ENCODE measurements at places on chromosomes 7 and 10.

GRCh38 chr7:55411844-55412243 is 46.7 kb downstream of the LANCL2 start:
- DNase-seq = no peak

- no peak for DNase-seq
Observed at GRCh38 chr7:38825721-38826440, 83.1 kb downstream of the VPS41 start.

- peak; percentile 19 for DNase-seq
Observed at GRCh38 chr10:74419958-74420375, 268.9 kb downstream of the ADK start.

DNA sequence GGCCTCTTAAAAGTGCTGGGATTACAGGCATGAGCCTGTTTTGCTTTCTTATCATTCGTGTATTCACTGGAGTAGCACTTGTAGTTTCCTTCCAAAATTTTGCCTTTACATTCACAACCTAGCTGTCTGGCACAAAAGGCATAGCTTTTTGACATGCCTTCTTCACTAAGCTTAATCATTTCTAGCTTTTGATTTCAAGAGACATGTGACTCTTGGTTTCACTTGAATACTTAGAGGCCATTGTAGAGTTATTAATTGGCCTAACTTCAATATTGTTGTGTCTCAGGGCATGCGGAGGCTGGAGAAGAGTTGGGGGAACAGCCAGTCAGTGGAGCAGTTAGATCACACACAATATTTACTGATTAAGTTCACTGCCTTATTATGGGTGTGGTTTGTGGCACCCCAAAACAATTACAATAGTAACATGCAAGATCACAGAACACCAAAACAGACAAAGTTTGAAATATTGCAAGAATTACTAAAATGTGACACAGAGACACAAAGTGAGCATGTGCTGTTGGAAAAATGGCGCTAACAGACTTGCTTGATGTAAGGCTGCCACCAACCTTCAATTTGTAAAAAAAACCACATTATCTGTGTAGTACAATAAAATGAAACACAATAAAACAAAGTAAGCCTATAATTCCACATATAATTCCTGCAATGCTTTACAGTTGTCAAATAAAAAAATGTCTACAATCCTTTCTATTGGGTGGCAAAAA is 43.1 kb downstream of the BRAF start:
- DNase-seq = no peak

- DNase-seq = no peak
Observed at GRCh38 chr10:75363431-75363830, 38.1 kb downstream of the ZNF503 start.

- DNase-seq = no peak
Observed at GRCh38 chr7:128003787-128004186, 27.4 kb downstream of the LRRC4 start.

DNA sequence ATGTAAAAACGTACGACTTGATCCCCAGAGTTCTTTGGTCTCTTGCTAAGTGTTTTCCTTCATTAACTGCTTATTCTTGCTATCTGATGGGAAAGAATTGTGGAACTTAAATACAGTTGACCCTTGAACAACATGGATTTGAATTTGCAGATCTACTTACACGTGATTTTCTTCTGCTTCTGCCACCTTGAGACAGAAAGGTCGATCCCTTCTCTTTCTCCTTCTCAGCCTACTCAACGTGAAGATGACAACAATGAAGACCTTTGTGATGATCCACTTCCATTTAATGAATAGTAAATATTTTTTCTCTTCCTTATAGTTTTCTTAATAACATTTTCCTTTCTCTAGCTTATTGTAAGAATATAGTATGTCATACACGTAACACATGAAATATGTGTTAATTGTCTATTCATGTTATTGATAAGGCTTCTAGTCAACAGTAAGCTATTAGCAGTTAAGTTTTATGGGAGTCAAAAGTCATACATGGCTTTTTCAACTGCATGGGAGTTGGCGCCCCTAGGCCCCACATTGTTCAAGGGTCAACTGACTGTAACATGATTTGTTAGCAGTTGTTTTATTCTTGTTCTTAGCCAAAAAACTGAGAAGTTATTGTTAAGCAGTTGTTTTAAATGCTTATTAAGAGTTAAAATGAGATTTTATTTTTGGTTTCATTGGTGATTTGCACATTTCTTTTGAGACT is 11.2 kb downstream of the MKLN1 start:
- no peak for DNase-seq

DNA sequence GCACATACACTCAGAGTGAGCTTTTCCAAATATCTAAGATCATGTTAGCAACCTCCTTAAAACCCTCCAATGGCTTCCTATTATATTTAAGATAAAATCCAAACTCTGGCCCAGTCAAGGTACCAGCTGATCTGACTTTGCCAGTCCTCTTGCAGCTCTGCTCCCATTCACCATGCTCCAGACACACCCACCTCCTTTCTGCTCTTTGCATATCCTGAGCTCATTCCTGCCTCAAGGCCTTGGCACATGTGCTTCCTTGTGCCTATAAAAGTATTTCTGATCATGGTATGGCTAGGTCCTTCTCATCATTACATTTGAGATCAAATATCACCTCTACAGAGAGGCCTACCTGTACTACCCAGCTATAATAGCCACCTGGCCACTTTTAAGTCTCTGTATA is 27.5 kb downstream of the XPNPEP1 start:
- DNase-seq = no peak

DNA sequence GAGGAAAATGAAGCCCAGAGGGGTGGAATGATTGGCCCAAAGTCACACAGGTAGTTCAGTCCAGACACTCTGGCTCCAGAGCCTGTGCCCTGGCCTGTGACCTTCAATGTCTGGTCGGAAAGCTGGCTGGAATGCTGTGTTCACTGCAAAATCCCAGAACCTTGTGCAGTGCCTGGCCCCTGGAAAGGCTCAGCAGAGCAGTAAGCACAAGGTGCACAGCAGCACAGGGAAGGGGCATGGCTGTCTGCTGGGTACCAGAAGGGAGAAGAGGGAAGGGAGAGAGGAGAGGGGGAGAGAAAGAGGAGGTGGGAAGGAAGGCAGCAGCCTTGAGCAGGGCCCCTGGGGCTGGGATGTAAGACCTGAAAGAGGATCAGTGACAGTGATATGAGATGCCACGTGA is 28.4 kb upstream of the C10orf71 start:
- DNase-seq = no peak

DNA sequence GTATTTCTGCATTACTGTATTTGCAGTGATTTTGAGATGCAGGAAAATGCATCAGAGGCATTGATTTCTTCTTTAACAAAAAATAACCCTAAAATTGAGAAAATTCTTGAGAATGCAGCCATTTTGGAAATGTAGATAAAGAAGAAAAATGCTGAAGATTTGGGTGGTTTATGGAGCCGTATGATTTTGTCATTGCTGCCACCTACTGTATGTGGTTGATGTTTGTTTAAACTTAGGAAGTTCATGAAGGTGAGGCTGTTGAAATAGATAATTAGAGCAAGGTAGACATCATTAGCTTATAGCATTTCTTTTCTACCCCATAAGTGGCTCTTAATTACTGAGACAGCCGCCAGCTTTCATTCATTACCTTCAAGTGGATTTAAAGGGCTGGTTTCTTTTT is 92.1 kb upstream of the SAMD8 start:
- DNase-seq = no peak

- DNase-seq = no peak
Observed at GRCh38 chr7:108805808-108806397, 236.2 kb downstream of the DNAJB9 start.

GRCh38 chr10:59877191-59877671 is 29.1 kb downstream of the CCDC6 start:
- no peak for DNase-seq

- no peak for DNase-seq
Observed at GRCh38 chr10:1199897-1200721, 143.9 kb downstream of the WDR37 start.

- DNase-seq = no peak
Observed at GRCh38 chr10:100713859-100714565, 31.4 kb upstream of the PAX2 start.

- DNase-seq = no peak
Observed at GRCh38 chr7:138819625-138820024, 21.6 kb upstream of the ATP6V0A4 start.

DNA sequence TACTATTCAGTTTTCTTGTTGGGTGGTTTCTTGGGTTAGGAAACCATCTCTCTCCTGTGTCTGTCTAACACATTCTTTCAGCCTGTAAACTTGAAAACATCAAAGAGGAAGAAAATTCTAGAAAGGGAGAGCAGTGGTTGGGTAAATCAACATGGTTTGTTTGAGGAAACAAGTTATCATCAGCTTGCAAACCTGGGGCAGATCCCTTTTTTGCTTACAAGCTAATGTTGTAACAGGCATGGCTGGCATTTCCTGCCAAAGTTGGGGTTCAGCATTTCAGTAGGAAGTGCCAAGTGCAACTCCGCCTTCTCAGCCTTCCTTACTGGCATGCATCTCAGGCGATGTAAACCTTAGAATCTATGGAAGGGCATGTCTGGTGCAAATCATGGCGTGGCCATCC is 112.6 kb downstream of the EEPD1 start:
- DNase-seq = no peak

DNA sequence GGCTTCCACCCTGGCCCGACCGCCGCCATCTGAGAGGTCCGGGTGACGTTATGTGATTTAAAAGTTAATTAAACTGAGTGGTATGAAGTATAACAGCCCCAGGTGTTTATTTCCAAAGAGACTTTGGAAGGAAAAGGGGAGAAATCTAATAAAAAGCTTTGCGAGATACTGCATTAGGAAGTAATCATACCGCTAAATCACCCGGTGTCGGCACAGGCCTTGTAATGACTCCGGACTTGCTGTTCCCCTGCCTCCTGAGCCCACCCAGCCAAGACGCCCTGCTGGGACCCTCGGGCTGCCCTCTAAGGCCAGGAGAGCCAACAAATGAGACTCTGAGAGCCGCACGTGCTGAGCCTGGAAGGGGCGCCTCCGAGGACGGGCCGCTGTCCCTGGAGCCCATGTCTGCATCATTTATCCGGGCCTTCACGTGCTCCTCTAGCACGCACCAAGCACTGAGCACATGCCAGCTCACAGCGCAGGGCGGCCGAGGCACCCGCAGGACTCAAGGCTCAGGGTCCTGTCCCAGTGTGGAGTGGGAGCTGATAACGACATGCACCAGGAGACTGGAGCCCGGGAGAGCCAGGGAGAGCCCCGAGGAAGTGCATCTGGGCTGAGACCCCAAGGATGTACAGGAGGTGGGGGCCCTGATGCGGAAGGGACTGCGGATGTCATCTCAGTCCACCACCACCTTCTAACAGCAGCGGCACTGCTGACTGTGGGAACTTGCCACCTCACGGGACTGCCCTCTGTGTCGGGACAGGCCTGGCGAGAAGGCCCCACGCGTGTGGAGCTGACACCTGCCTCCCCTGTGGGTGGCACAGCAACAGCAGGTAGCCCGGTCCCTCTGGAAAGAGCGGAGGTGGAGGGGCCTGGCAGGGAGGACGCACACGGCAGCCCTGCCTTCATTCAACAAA is 182.7 kb downstream of the ELFN1 start:
- no peak for DNase-seq

DNA sequence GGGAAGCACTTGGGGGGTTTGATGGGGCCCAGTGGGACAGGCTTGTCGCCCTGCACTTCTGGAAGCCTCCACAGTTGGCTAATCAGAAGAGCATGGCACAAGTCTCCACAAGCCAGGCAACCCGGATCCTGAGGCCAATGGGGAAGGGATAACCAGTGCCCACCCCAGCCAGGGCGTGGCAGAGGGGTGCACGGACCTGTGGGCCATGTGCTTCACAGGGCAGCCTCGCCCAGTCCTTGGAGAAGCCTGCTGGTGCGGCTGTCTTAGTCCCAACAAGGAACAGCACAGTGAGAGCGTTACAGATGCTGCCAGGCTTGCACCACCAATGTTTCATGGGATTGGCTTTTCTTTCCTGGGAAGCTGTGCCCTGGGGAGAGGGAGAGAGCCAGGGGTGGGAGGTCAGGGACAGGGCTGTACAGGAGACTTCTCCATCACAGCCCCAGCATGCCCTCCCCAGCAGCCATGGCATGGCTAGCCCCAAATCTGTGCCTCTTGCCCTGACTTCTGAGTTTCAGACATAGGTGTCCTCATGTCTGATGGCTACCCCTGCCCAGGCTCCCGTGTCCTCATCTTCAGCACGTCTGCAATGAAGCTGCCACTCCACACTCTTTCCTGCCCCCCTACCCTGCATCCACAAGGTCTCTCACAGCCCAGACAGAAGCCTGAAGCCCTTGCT is 116.0 kb downstream of the PTPN20 start:
- DNase-seq = no peak

DNA sequence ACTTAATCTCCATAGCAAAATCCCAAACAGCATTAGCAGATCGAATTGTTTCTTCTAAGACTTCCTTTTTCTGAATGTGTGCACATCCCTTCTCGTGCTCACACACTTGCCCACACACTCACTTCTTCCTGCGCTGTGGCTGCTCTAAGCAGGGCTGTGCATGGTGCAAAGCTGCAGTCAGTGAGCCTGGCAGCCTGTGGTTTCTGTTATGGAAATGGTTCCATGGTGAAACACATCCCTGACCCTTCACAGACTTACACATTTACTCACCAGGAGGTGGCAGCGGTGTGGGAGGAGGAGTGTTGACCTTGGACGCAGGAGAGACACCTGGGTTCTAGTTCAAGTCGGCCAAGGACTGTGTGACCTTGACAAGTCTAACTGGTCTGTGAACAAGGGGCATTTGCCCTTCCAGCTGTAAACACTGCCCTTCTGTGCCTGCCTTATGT is 24.9 kb downstream of the MTURN start:
- DNase-seq = no peak

DNA sequence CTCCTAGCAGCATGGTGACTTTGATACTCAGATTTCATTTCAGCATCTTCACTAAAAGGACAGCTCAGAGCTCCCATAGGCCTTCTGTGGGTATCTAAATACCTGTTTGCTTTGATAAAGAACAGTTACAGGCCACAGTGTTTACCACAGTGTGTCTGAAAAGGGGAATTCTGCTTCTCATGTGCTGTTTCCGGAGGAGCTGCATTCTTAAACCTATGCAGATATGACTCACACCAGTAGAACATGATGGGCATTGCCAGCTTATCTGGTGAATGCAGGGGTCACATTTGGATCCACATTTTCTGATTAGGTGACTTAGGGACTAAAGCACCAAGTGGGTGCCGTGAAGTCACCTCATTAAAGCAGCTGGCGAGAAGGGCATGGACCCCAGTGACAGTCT is 52.6 kb downstream of the TRRAP start:
- peak; percentile 40 for DNase-seq

DNA sequence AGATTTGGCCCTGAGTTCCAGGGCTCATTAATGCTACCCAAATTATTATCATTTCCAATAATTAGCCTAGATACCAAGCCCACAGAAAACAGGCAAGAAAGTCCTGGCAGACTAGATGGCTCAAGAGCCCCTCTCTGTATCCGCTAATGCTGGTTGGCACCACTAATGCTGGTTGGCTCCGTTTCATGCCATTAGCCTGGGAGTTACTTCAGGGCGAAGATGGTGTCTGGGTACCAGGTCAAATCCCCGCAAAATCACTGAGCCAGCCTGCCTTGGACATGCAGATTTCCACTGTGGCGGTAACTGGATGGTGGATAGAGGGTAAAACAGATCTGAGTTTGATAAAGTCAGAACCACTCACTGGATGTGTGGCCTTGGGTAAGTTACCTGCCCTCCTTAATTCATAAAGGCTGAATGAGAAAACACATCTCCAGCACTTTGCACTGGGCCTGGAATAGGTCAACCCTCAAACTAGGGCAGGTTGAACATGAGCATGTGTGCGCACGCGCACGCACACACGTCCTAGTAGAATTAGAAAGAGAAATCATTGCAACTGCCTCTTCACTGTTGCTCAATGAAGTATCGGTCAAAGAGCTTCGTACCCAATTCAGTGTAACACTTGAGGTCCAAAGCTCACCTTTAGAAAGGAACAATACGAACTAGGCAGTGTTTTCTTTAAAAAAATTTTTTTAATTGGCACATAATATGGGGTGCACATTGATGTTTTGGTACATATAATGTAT is 91.5 kb downstream of the PRPF18 start:
- DNase-seq = no peak
